Activated CD4-positive, alpha-beta T cell treated with anti-CD3 and anti-CD28 coated beads, Interleukin-2, Interleukin-6, amounts not matched to agents 100 ng/mL and 50 ng/mL, durations not matched to agents 16 hours and 8 hours (primary cell): ENCODE measurements at places on chromosomes 6 and 20.

GRCh38 chr6:108942556-108943492 is 94.6 kb downstream of the ARMC2 start:
- peak; percentile 70 for DNase-seq

DNA sequence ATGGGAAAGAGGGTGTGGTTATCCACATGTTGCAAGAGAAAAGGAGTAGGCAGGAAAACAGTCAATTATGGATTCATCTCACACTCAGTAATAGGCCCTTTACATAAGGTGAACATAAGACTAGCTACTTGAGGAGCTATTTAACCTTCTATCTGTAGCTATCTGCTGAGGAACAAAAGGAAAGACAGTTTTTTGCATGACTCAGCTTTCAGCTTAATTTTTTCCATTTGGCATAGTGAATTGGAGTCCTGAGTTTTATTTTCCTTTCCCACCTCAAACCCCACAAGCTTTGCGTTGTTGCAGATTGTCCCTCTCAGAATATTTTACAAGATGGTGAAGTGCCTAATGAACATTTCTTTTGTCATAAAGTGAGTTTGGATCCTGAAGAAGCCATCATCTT is 32.4 kb downstream of the UBD start:
- no peak for DNase-seq

DNA sequence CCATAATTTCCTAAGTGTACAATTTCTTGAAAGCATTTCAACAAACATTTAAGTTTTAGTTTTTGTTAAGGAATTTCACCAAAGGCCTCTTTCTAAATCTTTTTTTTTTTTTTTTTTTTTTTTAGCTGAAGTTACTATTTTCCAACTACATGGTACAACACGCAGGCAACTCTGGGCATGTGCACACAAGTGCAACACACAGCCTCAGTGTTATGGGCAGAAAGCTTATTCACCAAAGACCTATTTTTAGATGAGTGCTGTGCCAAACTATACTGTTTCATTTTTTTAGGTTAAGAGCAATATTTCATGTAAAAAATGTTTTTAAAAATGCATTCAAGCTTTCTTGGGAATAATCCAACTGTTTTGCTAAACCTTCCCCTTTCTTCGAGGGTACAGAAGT is 42.0 kb upstream of the MAP3K4 start:
- DNase-seq, result no peak

DNA sequence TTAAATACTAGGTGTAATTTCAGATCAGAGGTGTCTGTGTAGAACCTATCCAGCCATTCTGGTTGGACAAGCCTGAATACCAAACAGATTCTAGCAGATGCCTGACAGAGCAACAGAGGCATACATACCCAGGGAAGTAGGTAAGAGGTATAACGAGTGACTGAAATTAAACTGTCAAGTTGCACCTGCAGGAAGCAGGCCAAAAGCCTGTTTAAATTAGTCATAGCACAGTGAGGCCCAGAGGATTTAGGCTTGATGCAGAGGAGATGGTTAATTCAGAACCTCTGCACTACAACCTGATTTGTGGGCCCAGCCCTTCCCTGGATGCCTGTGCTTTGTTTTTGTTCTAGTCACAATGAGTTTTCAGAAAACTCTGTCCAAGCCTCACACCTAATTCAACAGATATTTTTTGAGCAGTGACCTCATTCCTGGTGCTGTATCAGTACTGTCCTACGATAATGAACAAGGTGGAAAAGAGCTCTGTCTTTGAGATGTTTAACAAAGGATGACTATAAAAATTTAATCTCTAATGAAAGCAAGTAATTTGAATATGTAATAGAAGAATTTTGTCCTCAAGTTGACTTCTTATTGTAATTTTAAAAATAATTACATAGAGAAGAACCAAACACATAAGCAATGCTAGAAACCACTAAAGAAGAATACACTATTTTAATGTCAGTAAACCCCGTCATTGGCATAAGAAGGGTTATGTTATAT is 31.7 kb downstream of the C6orf58 start:
- DNase-seq, result no peak

DNA sequence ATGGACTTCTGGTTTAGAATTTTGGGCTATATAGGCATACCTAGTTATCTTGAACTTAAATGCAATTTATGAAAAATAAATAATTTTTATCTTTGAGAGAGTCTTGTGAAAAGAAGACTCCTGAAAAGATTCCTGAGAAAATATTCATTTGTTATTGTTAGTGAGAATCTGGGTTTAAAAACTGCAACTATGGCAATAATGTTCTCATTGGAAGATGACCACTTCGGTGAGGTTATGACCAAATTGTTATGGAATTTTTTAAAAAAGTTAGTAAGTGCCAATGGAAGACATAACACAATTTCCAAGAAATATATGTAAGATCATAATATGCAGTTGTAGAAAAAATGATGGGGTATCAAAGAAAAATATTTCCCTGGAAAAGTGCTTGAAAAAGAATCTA is 46.3 kb downstream of the GRIK2 start:
- no peak for DNase-seq

- DNase-seq, result no peak
Observed at GRCh38 chr20:50727792-50728485, 3.4 kb upstream of the PARD6B start.

GRCh38 chr6:15506066-15506465 is 156.8 kb downstream of the DTNBP1 start:
- DNase-seq, result no peak

- DNase-seq, result no peak
Observed at GRCh38 chr6:130810307-130811030, 16.7 kb upstream of the SMLR1 start.
